NCI-H460 (cell line): ENCODE measurements at places on chromosomes 16 and 17. TPM values are rescaled to one million over a fixed set of nuclear protein-coding genes. Genes with fewer than 3 reads are reported as not detected.

- DNase-seq: no peak
Observed at GRCh38 chr16:52404546-52404945, 142.4 kb downstream of the TOX3 start.

GRCh38 chr17:47776330-47777197, 43.5 kb downstream of the TBX21 start:
- DNase-seq: peak; percentile 50

DNA sequence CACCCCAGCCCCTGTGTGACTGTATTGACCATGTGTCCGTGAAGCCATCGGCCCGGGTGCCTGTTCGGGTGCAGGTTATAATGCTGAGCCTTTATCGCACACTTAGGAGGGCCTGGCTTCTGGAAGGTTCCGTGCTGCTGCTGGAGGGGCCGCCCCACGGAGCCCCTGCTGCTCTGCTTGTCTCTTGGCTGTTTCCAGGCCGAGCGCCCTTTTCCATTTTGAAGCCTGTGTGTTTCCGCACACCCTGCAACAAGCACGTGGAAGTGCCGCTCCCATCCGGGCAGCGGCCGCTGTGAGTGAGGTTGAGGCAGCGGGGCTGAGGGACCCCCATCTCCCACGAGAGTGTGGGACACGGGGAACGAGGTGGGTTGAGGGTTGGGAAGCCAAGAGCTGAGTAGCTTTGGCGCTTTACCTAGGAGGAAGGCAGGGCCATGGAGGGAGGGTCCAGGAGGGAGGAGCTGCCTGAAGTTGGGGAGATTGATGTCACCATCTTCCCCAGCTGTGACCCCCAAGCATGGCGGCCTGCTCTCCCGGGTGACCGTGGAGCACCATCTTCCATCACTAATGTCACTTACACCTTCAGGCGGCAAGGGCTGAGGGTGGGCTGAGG, 200.1 kb upstream of the GSE1 start:
- DNase-seq: no peak

The LRRC75A gene
- 0.17 and 0.32 TPM in 2 replicates for total RNA-seq

The HOXB5 gene
- total RNA-seq: 2.3 TPM in 2 replicates
